DMS 273 treated with DMSO at 0.1 percent for 48 hours (cell line): ENCODE measurements at places on chromosomes 4 and X.

- no peak for DNase-seq
Observed at GRCh38 chr4:125550769-125551168, 236.0 kb downstream of the FAT4 start.

- DNase-seq, result no peak
Observed at GRCh38 chr4:149835280-149835679, 19.6 kb upstream of the IQCM start.

GRCh38 chrX:137166591-137166990, 132.8 kb upstream of the GPR101 start:
- no peak for DNase-seq

GRCh38 chrX:55787727-55788126, 70.2 kb downstream of the RRAGB start:
- DNase-seq, result no peak

DNA sequence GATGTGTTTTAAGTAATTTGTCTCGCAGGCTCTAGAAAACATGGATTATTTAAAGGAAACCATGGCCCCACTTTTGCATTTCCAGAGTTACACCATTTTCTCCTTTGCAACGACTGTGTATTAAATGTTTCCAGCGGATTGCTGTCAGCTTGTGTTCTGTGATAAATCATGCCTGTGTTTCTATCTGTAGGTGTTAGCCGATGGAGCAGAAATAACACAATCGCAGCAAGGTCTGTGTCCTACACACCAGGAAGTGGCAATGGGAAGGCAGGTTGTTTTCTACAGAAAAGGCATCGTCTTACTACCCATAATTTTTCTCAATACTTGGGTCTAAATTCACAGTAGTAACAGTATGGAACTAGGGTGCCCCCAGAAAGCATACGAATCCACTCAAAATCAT, 590.1 kb downstream of the NLGN4X start:
- no peak for DNase-seq

DNA sequence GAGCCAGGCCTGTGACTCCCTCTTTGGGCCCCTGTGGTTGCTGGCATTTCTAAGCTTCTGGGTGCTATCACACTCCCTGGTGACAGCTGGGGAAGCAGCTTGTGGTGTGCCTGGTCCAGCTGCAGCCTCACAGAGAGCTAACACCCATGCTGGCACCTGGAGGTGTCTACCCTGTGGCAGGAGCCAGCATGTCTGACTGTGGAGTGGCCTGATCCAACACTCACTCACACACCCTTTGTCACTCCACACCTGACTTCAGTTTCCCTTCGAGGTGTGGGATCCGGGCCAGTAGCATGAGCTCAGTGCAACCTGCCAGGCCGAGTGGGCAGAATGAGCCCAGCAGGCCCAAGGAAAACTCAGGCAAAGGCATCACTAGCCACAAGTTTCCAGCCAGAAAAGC, 67.5 kb downstream of the TECRL start:
- DNase-seq, result peak; percentile 80
